Right lobe of liver (tissue), 6 donors: ENCODE measurements at places on chromosomes 12 and 14.

DNA sequence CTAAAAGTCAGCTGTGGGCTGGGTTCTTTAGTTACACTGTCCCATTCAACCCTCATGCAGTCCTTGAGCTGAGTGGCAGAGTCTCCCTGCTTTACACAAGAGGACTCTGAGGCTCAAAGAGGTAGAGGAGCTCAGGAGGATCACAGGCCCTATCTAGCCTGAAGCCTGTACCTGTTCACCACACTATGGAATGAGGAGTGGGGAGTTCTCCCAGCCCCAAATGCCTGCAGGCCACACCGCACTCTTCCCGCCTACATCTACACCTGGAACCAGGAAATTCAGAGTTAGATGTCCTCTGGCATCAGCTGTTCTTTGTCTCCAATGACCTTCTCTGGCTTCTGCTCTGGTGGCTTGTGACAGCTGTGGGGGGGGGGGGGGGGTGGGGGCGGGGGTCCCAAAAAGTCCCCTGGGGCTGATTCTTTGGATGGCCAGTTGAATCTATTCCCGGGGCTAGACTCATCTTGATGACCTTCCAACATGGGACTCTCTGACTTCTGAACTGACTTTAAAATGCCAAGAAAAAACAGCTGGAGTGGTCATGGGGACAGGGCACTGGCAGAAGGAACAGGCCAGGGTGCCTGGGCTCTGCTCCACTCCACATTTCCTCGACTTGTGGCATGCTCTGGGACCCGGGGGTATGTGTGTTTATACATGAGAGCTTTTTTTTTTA lies 30.6 kb downstream of the RIN3 start:
- DNase-seq, result no peak

DNA sequence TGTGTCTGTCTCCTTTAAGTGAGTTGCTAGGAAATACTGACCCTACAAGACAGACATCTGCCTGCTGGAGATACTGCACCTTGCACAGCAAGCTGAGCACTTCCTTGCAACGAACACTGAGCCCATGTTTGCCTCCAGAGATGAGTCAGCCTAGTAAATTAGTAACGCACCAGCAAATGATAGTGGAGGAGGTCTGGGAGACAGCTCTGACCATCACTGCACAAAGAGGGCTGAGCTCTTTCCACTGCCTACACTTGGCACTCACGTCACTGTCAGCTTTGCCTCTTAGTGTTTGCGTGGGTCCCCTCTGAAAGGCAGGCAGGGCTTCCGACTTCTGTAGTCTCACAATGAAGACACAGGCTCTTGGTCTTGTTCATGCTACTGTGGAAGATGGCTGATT lies 109.0 kb downstream of the APAF1 start:
- no peak for DNase-seq

- DNase-seq, result no peak
Measured at GRCh38 chr14:99633141-99633540, 11.8 kb upstream of the HHIPL1 start.

GRCh38 chr12:52155048-52155868 lies 36.6 kb downstream of the KRT80 start:
- DNase-seq, result no peak

DNA sequence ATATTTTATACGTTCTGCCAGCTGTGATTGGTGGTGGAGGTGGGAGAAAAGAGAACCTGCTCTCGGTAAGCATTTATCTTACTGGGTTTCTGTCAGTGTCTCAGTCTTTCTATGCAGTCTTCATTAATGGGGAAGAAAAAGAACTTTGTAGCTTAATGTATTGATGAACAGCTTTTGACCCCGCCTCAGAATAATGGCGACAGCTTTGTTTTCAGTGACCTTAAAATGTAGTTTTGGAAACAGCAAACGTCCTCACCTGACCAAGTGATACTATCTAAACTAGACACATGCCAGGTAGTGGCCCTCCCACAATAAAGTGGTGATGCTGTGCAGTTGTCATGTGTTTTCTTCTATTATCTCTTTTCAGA lies 1.4 kb downstream of the DACT1 start:
- no peak for DNase-seq

GRCh38 chr12:98403385-98403784 lies 112.0 kb upstream of the TMPO start:
- DNase-seq, result no peak

DNA sequence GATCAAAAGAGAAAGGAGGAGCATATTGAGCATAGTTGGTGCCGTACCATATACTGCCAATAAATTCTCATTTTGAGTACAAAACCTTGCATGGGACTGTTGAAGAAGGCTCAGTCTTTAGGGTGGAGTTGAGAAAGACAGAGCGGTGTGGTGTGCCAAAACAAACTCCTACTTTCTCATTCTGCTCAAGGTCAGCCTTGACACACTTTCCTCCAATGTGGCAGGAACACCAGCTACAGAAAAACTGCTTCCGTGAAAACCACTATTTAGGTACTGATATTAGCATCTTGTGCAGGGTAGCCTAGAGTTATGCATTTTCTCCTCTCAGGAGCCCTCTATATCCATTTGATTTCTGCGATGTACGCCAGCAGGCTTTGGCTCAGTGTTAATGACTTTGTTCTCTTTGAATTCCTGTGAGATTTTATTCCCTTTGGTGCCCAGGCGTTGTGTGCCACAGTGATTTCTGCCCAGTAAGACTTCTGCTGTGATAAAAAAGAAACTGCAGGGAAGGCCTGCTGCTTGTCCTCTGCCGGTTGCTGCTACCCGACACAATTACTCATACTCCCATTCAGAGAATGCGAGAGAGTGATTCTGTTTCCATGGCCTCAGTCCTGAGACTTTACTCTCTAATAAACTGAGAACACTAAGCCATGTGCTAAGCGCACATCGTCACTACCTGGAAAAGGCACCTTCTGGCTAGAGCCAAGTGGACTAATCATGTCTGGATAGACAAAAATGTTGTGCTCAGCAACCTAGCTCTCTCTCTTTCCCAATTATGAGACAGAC lies 88.3 kb upstream of the MDM1 start:
- no peak for DNase-seq

- DNase-seq, result no peak
Measured at GRCh38 chr12:91249054-91249453, 66.4 kb upstream of the DCN start.

GRCh38 chr14:31270196-31270772 lies 62.7 kb upstream of the HECTD1 start:
- no peak for DNase-seq

DNA sequence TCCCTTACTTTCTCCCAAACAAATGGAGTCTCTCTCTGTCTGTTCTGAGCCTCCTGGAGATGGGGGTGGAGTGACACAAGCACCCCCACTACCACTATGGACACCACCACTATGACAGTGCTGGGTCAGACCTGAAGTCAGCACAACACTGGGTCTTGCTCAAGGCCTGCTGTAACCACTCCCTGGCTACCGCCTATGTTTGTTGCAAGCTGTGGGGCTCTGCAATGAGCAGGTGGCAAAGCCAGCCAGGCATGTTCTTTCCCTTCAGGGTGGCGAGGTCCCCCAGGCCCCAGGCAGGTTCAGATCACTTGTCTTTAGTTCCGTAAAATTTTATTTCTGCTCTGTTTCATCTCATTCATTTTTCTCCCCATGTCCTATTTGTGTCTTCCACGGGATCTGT lies 349.8 kb downstream of the TMEM121 start:
- DNase-seq, result peak; percentile 4

DNA sequence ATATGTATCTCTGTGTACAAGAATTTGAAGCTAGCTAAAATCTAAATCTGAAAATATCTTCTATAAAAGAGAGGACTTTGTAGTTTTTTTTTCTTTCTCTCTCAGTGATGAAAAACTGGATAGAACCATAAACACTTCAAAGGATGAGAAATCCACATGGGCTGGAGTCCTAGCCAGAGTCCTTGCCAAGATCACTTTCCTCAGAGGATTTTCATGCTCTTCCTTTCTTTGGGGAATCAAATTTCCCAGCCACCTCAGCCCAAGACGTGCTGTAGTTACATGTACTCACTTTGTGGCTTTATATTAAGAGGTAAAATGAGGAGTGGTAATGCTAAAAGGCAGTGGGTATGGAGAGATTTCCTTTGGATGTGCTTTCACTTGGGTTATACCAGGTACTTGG lies 110.3 kb downstream of the SLC38A1 start:
- no peak for DNase-seq

DNA sequence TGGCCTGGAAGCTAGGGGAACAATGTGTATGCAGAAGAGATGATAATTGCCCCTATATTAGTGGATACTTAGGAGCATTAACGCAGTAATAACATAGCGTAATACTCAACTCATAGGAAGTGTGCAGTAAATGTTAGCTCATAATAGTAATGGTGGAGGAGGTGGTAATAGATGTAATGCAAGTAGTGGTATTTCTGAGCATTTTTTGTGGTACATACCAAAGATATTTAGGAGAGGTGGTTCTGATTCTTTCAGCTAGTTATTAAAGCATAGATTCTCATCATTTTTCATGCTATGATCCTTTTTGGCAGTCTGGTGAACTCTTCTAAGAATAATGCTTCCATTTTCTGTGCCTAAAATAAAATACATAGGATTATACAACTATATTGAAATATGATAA lies 233.1 kb downstream of the PTPRO start:
- DNase-seq, result no peak
